Upper lobe of right lung (tissue), 1 donor: ENCODE measurements at places on chromosomes 2 and 18.

DNA sequence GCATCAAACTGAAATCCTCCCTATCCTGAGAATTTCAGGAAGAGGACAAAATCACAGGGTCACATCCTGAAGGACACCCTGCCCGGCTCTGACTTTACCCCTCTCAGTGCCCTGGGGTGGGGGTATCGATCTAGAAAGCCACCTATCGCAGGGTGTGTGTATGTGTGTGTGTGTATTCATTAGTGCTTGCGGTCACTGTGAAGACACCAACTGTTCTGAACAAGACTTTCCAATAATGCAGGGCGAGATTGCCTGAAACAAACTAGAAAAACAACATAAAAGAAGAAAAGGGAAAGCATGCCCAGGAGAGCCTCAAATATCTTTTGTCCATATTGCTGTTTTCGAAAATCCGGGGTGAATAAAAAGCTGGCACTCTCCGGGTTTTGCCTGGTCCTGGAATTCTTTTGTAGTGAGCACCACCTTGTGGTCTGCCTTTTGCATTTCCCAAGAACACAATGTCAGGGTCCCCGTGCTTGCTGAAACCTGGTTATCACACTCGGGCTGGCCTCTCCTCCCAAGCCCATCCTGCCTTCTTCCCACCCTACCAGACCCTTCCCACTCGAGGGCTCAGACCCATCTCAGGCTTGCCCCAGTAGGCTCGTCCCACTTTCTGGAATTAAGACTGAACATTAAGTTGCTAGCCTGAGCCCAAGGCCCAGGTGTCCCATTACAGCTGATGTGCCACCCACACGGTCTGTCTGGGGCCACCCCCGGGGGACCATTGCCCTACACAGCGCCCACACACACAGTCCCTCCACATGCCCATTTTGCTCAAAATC lies 25.0 kb upstream of the COPS8 start:
- no peak for DNase-seq

GRCh38 chr2:9739531-9739964 lies 103.7 kb upstream of the TAF1B start:
- DNase-seq: peak; percentile 77

- peak; percentile 46 for DNase-seq
Measured at GRCh38 chr2:23480957-23481797, 96.2 kb downstream of the KLHL29 start.

- no peak for DNase-seq
Measured at GRCh38 chr18:43571078-43571689, 293.9 kb upstream of the SYT4 start.

DNA sequence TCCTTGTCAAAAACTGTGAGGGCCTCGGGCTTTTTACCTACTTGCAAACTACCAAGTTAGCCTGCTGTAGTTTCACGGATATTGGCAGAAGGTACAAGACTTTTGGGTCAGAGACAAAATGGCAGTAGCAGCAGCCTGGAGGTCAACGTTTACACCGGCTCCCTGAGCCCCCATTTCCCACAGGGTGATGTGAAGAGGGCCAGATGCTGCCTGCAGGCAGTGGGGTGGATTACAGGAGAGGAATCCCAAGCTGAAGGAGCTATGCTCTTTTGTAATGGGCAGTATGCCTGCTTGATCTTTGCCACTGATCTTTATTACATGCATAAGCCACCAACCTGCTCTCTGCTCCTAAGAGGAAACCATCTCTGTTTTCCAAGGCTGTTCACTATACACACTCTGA lies 29.5 kb upstream of the SP5 start:
- DNase-seq: no peak

DNA sequence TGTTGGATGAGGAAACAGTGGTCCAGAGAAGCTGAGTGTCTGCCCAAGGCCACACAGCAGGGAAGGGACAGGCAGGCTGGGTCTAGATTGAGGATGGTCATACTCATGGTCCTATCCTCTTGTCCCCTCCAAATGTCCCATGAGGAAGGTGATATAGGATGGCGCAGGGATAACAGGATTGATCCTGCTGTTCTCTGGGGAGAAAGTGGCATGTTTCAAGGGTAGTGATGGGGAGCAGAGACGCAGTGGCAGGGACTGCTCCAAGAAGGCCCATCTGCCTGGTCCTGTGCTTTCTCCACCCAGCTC lies 24.6 kb downstream of the HS1BP3 start:
- DNase-seq: no peak
